Activated T-cell treated with anti-CD3 and anti-CD28 coated beads for 24 hours (primary cell): ENCODE measurements at places on chromosomes 7 and 10.

DNA sequence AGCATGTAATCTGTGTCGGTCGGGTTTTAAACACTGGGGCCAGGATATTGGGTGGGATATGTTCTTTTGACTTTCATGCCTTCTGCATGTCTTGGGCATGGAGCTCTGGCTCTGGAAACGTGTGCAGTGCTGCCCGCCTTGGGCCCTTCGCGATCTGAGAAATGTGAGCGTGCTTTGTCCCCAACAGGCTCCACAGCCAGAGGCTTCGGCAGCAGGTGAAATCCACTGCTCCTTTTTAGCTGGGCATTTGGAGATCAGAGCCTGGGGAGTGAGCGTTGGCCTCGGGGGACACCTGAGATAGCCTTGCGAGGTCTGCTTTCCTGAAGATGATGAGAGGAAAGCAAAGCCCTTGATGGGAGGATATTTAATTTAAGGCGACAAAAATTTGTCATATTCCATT is 137.8 kb downstream of the ACTR3B start:
- no peak for DNase-seq

- no peak for DNase-seq
Measured at GRCh38 chr7:15323550-15323949, 238.3 kb downstream of the AGMO start.

- no peak for DNase-seq
Measured at GRCh38 chr10:24993237-24993958, 22.6 kb downstream of the ENKUR start.

GRCh38 chr10:83253011-83253671 is 886.2 kb upstream of the GHITM start:
- DNase-seq = no peak
